ENCODE measurements at places on chromosomes 11 and 22. TPM values are rescaled to one million over a fixed set of nuclear protein-coding genes. Genes with fewer than 3 reads are reported as not detected.

LRRC74B gene
- total RNA-seq = not detected

UCP3 gene
- total RNA-seq = 1.3 TPM

ANGPTL5 gene
- 0.10 TPM for total RNA-seq

MMP8 gene
- not detected for total RNA-seq

C11orf52 gene
- 0.18 TPM for total RNA-seq

PATE2 gene
- not detected for total RNA-seq

UPK3A gene
- not detected for total RNA-seq

RTN4R gene
- total RNA-seq = 12.4 TPM

PTH gene
- not detected for total RNA-seq

GDPD4 gene
- total RNA-seq = not detected

GANAB gene
- 251 TPM for total RNA-seq

PPM1F gene
- 14.7 TPM for total RNA-seq

TSPAN32 gene
- not detected for total RNA-seq

SCGB1C1 gene
- not detected for total RNA-seq

EHF gene
- 0.96 TPM for total RNA-seq
